Effector memory CD4-positive, alpha-beta T cell (primary cell): ENCODE measurements at places on chromosomes 2 and 18.

- no peak for DNase-seq
Measured at GRCh38 chr2:151302404-151302803, 12.9 kb upstream of the NMI start.

GRCh38 chr18:55927831-55928230 lies 339.8 kb upstream of the TCF4 start:
- no peak for DNase-seq

DNA sequence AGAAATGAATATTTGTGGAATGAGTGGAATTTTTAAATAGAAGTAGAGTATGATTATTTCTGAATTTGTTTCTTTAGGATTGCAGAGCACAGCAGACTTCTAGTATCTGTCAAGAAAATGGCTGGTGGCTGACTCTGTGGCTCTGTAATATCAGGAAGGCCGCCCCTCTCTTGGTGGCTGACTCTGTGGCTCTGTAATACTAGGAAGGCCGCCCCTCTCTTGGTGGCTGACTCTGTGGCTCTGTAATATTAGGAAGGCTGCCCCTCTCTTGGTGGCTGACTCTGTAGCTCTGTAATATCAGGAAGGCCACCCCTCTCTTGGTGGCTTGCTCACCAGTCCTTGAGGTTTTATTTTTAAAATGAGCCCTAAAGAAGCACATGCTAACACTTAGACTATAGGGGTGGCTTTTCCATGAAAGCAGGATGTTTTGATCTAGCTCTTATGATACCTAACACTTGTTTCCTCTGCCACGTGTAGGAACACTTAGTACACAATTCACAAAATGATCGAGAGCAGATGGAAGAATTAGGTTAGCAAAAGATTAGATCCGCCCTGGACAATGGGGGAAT lies 85.1 kb upstream of the TTC39C start:
- no peak for DNase-seq

DNA sequence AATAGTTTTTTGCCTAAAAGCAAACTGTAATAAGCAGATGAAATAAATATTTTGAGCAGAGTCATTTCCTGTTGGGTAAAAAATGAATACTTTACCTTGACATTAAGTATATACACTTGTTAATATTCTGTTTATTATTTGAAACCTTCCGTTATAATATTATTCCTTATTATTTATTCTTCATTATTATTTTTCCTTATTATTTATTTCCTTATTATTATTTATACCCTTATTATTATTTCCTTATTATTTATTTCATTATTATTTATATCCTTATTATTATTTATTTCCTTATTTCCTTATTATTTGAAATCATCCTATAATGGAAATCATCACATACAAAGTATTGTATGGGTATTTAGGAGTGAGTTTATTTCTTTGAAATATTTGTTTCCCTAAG lies 232.2 kb upstream of the RBBP8 start:
- DNase-seq: no peak

- DNase-seq: no peak
Measured at GRCh38 chr2:180255981-180256380, 248.9 kb upstream of the CWC22 start.

GRCh38 chr2:75998451-75998850 lies 287.7 kb upstream of the GCFC2 start:
- no peak for DNase-seq
